ENCODE measurements at places on chromosomes 1 and 21.

- DNase-seq: no peak
Measured at GRCh38 chr1:200487650-200488049, 77.8 kb upstream of the ZNF281 start.

DNA sequence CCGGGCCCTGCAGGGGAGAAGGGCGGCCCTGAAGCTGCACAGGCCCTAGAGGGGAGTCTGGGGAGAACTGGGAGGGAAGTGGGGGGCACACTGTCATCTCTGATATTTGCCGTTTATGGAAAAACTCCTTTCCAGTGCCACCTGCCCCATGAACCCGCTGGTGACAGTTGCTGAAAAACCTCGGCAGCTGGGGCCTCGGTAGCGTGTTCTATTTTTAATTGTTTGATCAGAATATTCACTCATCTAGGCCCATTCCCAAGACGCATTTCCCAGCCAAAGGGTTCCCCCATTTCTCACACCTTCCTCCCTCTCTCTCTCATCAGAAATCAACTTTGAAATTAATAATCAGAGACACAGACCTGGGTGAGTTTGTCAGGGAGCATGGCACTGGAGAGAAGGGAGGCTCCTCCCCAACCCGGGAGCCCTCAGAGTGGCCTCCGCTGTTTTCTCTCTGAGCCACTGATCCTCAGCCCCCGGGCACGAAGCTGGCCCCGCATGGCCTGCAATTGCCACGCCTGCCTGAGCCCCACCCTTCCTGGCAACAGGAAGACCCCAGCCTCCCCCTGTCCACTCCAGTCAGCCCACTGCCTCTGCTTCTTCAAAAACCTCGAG lies 111.1 kb downstream of the CASZ1 start:
- no peak for DNase-seq

DNA sequence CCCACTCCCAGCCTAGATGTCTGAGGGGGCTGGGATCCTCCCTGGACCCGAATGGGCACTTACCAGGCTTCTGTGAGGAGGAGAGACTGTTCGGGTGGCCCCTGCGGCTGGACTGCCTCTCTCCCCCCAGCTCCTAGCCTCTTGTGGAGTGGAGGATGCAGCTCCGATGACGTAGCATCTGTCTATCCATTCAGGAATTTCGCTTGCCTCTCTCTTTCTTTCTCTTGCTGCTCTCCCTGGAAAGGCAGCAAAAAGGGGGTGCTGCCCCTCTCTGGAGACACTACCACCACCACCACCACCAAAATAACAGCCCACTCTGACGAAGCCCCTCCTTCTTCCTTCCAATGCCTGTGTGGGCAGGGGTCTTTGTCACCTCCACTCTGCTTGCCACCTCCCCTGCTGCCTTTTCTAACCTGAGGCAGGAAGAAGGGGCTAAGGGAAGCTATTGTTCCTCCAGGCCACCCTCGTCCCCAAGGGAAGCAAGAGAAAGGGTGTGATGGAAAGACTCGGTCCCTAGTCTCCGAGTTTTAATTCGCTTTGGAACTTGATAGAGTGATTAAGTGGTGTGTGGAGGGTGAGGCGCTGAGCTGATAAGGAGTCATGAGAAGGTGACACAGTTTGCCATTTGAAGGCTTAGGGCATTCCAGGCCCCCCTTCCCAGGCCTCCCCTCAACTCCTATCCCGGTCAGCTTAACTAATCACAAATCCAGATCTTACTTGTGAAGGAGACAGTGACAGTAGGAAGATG lies 60.5 kb downstream of the RHBG start:
- DNase-seq: no peak

GRCh38 chr1:109641078-109641740 lies 14.7 kb upstream of the GSTM4 start:
- DNase-seq: peak; percentile 4

DNA sequence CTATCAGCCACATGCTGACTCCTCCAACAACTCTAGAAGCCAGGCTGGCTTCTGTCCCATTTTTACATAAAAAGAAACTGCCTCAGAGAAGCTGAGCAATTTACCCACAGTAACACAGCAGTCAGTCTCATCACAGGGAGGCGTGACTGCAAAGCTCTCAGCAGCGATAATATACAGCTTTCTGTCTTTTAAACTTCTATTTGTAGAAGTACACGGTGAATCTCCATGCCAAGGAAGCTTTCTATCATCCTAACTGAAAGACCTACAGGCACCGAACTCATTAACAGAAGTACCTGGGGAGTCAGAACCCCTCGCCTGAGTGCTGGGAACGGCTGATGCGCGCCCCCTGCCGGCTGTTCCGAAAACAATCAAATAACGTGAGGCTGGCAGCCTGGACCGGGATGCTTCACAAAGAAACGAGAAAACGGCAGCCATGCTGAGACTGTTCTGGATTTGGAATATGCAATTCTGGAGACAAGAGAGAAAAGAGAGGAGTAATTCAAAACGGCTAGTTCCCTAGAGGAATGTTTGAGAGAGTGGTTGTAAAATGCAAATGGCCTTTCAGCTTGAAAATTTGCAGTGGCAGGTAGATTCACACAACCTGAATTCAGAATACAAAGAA lies 43.5 kb upstream of the RAB4A start:
- peak; percentile 82 for DNase-seq
